ENCODE measurements at places on chromosomes 3 and 15.
A peak's percentile ranks its signal among the peaks of the same experiment; 100 is the strongest.

GRCh38 chr3:185549122-185549521 is 3.3 kb downstream of the LIPH start:
- DNase-seq: no peak

DNA sequence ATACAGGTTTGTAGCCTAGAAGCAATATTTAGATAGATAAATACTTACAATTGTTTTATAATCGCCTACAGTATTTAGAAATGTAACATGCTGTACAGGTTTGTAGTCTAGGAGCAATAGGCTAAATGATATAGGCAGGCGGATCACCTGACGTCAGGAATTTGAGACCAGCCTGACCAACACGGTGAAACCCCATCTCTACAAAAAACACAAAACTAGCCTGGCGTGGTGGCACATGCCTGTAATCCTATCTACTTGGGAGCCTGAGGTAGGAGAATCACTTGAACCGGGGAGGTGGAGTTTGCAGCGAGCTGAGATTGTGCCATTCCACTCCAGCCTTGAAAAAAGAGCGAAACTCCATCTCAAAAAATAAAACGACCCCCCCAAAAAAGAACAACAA is 375.2 kb upstream of the EPHA3 start:
- no peak for DNase-seq

DNA sequence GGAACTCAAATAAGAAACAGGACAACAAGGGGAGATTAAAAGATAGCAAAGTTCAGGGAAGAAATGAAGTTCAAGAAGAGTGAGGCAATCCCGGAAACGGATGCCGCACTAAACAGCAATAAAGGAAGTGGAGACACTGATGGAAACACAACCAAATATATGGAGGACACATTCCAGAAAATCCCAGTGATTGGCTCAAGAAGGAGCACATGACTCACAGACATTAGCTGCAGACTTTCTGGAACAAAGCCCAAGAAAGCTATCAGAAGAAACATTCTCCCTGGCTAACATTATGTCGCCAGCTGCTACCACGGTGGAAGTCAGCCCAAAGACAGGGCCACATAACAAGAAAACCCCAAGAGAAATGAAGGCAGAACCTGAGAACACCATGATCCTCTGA is 18.1 kb upstream of the VGLL4 start:
- no peak for DNase-seq

GRCh38 chr3:72303926-72304325 is 519.0 kb upstream of the PROK2 start:
- no peak for DNase-seq

DNA sequence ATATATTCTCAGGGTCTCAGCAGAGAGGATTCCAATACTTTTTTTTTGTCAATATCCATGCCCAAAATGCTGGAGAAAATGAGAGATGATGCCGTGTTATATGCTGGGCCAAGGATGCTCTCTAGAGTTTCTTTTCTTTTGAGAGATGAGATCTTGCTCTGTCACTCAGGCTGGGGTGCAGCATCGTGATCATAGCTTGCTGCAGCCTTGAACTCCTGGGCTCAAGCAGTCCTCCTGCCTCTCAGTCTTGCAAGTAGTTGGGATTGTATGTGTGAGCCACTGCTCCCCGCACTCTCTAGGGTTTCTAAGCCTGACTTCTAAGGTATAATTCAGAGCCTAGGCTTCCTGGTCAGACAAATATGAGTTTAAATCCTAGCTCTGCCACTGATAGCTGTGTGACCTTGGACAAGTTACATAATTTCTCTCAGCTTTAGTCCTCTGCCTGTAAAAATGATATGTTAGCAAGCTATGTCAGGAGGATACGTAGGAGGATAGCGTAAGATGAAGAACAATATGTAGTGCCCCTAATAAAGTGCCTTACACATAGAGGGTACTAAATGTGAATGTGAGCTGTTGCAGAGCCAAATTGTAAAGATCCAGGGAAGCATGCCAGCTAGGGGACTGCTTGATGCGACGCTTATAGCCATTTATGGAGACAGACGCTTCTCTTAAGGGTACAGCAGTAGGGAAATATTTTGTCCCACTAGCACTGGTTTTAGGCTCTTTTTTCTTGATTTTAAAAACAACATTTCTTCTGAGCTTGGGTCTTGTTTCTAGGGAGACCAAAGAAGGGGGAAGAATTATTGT is 7.4 kb downstream of the STARD9 start:
- no peak for DNase-seq

DNA sequence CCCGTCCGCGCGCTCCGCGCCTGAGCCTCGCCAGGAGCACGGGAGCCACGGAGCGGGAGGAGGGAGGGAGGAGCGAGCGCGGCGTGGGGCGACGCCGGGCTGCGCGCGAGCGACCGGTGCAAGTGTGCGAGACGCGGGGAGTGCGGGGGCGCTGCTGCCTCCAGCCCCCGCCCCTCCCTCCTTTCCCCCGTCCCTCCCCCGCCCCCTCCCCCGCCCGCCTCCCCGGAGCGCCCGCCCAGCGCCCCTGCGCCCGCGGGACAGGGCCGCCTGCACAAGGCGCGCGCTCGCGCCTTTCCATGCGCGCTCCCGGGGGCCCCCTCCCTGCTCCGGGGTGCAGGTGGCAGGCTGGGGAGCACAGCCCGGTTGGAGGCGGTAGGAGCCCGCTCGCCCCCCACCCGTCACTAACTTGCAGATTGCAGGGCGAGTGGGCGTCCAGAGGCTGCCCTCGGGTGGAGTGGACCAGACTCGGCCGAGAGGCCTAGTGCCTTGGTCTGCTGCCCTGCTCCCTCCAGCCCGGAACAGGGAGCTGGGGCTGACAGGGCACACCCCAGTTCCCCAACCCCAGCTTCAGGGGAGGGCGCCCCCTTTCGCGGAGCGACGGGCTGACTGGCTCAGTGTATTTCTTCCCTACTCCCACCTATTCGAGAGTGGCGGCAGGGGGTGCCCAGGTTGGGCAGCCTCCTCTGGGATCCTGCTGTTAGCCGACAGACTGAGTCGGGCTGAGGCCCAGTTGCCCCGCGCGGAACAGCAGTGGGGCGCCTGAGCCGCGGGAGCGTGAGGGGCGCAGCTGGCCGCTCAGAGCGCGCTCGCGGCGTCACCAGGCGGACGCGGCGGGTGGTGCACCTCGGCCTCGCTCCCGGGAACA is at the start of gene WNT7A:
TSS of gene WNT7A (minus strand) at position 126 of the 865 bp plus-strand sequence. CDS start 255 bp downstream, outside the sequence.
- peak; percentile 41 for DNase-seq

- no peak for DNase-seq
Observed at GRCh38 chr3:153881201-153881600, 240.0 kb upstream of the ARHGEF26 start.

DNA sequence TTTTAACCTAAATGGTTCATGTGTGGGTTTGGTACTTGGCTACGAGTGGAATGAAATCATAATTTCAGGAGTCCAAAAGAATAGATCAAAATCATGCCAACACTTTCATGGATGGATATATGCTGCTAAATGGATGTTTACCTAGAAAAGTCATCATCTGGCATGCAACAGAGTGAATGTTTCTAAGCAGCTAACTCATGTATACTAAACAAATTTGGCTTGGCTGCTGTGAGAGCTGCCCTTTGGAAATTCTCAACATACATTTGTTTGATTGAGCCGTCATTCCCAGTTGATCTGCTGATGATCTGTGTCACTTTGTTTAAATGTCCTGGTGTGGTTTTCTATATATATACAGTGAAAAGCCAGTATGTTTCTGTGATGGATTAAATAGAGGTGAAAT is 263.3 kb downstream of the MECOM start:
- DNase-seq: no peak

DNA sequence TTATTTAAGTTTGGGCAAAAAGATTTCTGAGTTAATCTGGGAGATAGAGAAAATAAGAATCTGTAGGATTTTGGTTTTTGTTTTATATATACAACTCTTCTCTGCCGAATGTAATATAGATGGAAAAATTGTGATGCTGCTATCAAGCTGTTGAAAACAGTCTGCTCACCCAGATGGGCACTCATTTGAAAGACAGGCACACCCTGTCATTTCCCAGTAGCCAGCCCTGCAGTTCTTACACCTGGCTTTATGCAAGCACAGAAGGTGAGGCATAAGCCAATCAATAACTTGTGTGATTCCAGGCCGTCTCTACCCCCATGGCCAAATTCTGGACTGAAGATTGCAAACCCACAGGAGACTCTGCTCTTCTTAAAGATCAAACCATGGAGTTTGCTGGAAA is 27.1 kb upstream of the PTX3 start:
- no peak for DNase-seq

GRCh38 chr3:125202197-125202596 is 10.4 kb downstream of the SLC12A8 start:
- peak; percentile 58 for DNase-seq

DNA sequence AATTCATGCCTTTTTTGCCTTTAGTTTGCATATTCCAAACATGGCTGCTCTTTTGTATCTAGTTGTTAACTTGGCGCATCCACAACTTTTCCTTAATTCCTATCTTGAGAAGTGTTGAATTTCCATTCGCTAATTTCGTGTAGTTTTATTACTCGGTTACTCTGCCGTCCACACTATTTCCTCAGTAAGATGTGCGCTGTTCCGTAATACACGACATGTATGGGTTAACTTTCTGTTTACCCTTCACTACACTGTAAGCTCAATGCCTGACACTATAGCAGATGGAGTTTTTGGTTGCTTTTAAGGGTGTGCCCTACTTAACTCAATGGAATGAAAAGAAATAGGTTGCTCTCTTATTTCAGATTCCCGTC is 724 bp downstream of the RPSA start:
- no peak for DNase-seq
